NCI-H2107 (cell line): ENCODE measurements at places on chromosomes 3 and 15.

GRCh38 chr3:116260491-116260890 lies 184.8 kb downstream of the LSAMP start:
- DNase-seq, result no peak

GRCh38 chr3:185254799-185255198 lies 950 bp upstream of the EHHADH start:
- DNase-seq, result no peak

DNA sequence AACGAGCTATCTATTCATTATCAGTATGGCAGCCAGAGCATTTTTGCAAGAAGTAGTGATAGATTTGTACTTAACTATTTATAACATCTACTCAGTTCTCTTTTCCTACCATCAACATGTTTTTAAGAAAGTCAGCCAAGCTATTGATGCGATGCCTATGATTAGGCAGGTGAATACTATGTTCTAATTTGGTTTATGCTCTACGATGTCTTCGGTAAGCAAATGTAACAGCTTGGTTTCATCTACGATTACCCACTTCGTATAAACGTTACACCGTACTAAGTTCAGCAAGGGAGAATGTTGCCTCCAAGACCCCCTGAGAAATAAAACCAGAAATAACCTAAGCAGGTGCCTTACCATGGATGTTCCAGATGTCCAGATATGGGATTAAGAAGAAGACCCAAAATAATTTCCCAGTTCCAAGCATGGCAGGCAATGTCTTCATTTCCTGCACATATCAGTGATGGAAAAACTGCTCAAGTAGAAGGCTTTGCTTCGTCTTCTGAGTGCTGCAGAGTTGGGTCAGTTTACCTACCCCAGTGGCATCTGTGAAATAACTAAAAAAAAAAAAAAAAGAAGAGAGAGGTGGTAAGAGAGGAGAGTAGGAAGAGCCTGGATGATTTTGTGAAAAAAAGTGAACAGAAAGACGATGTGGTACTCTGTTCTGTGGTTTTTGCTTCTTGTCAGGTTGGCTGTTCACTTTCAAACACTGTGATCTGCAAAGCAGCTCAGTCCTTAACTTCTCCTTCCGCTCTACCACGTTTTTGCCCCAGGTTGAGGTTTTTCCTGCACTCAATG lies at the start of gene BTLA:
Gene BTLA, minus strand, starts transcription at position 559 of the 798 bp plus-strand sequence. Its CDS starts 114 bp downstream, at position 445.
- no peak for DNase-seq

GRCh38 chr15:99265541-99266070 lies 14.3 kb downstream of the LRRC28 start:
- DNase-seq, result no peak

- DNase-seq, result peak; percentile 55
These were observed 53.8 kb upstream of the RAB6B start for GRCh38 chr3:133949438-133949837.

DNA sequence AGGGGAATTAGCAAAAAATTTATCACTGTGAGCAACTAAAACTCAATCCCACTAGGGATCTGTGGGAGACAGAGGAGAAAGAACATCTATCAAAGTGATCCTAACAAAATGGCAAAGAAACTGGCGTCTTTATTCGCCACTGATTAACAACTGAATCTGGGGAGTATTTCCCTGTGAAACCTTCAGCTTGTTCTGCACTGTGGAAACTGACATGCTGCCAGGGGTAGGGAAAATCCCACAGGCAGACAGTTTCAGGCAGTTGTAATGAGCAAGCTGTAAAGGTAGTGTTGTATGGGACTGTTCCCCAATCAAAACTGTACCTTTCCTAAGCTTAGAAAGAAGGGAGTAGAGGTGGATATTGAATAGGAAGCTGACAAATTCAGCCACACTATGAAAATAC lies 611.7 kb downstream of the VGLL3 start:
- DNase-seq, result no peak
